Activated CD4-positive, alpha-beta T cell treated with anti-CD3 and anti-CD28 coated beads, Interleukin-2, amount 10 ng/mL, durations not matched to agents 24 days and 14 days (primary cell): ENCODE measurements at places on chromosomes 3 and 15. TPM values are rescaled to one million over a fixed set of nuclear protein-coding genes. Genes with fewer than 3 reads are reported as not detected.

The NT5DC2 gene
- total RNA-seq: 75.6 and 76.9 TPM in 2 replicates

The RASGRP1 gene
- total RNA-seq: 94.4 and 94.7 TPM in 2 replicates

The SST gene
- not detected in 2 replicates for total RNA-seq

DNA sequence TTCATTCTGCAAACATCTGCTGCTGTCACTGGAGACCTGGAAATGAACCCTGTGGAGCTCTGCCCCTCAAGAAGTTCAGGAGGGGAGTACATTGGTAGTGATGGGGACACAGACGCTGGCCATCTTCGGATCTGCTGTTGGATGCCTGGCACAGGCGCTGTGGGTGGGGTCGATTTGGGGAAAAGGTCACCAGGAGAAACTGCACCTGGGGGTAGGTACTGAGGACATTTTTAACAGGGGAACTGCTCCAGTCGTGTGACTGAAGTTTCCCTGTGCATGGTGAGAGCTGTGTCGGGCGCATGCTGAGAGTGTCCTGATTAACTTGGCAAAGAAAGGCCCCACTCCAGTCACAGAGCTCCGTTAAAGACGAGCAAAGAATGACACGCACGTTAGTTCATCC is 3.4 kb downstream of the UROC1 start:
- DNase-seq: no peak

DNA sequence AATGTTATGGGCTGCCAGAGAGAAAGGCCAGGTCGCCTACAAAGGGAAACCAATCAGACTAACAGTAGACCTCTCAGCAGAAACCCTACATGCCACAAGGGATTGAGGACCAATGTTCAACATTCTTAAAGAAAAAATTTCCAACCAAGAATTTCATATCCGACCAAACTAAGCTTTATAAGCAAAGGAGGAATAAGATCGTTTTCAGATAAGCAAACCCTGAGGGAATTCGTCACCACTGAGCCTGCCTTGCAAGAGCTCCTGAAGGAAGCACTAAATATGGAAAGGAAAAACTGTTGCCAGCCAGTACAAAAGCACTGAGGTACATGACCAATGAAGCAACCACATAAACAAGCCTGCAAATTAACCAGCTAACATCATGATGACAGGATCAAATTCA is 33.1 kb downstream of the PYGO1 start:
- no peak for DNase-seq

DNA sequence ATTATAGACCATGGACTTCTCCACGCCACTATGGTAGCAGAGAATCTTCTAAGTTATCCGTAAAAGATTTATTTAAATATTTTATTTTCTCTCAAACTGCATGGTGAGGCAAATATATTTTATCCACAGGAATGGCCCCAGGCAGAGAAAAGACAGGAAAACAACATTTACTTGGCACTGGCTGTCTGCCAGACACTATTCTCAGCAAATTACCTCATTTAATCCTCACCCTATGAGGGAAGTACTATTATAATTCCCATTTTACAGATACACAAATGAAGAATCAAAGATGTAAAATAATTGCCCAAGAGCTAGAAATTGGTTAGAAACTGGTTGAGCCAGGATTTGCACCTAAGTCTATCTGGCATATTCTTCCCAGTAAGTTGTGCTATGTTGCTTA is 361.4 kb upstream of the IL12A start:
- DNase-seq: no peak

DNA sequence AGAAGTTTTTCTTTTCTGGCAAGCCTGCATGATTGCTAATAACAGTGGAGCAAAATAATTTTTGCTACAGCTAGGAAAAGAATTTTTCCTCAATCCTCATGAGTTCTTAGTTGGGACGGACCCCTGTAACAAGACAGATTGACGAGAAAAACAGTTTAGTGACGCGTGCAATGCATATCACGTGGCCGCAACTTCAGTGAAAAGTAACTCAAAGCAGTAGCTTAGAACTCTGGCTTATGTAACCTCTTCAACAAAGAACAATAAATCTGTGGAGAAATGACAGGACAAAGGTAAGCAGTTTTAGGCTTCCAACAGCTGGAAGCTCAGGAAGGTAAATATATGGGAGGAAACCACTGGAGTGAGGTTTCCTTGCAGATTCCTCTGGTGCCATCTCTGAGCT is 19.7 kb downstream of the FAM107A start:
- no peak for DNase-seq

DNA sequence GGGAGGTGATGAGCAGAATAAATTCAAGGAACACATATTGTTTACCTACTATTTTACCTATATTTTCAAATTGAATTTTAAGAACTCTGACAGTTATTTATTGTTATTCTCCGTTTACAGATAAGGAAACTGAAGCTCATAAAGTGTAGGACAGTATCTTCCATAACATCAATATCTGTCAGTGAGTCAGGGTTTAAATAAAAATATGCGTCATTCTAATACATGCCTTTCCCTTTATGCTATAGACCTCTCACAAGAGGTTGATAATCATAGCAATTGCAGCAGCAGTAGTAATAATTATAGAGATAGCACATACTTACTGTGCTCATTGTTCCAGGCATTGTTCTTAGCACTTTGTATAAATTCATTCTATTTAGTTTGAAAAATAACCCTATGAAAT is 101.1 kb downstream of the EPHA6 start:
- no peak for DNase-seq
